ENCODE measurements at places on chromosomes 5 and 9. TPM values are rescaled to one million over a fixed set of nuclear protein-coding genes. Genes with fewer than 3 reads are reported as not detected.

DNA sequence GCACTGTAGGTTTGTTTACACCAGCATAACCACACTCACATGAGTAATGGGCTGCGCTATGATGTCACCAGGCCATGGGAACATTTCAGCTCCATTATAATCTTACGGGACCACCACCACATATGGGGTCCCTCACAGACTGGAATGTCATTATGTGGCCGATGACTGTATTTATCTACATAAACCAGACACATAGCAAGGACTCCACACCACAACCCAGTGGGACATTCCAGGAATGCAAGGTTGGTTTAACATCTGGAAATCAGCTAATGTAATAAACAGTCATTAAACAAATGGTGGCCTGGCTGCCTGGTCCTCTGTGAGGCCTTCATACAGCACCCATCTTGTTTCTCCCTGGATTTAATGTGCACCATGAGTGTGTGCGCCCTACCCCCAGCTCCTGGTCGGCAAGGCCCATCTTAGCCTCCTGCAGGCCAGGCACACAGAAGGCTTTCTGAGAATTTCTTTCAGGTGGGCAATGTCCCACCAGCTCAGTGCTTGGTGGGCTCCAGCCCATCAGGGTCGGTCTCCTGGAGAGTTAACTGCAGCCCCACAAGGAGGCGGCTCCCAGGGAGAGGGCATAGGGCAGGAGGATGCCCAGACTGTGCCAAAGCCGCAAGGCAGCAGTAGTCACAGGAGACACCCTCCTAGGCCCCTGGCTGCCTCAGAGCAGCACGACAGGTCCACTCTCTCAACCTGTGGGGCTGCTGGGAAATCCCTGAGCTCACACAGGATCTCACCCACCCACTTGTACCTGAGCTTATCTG is 35.9 kb upstream of the SARDH start:
- DNase-seq = peak; percentile 33

GRCh38 chr5:143445776-143446175 is 42.3 kb upstream of the NR3C1 start:
- peak; percentile 48 for DNase-seq

DNA sequence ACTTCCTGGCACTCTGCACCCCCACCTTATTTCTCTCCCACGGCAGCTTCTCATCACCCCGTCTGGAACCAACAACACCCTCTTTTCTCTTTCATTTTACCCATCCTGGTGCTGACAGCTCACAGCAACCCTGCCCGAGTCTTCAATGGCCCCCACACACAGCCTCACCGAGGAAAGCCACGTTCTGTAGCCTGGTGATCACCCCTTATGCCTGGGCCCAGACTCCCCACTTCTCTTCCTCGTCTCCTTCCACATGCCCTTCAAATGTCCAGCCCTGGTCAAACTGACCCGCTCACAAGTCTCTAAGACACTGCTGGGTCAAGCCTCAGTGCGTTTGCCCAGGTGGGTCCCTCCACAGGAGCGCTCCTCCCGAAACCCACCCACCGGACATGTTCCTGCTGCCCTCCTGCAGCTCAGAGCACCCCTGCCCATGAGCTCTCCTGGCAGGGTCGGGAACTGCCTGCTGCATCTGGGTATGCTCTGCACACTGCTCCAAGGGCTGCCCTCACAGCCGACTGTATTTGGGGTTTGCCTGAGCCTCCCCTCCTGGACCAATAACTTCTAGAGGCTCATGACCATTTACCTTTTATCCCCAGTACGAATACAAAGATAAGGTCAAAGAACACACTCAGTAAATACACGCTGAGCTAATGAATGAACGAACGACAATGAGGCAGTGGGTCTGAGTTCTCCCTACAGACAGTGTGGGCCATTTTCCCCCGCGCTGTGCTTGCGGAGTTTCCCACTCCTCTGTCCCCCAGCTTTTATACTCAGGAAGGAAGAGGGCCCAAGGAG is 154.7 kb upstream of the PHYKPL start:
- no peak for DNase-seq

- peak; percentile 28 for DNase-seq
Observed at GRCh38 chr9:76269789-76270188, 124.4 kb downstream of the RFK start.

DNA sequence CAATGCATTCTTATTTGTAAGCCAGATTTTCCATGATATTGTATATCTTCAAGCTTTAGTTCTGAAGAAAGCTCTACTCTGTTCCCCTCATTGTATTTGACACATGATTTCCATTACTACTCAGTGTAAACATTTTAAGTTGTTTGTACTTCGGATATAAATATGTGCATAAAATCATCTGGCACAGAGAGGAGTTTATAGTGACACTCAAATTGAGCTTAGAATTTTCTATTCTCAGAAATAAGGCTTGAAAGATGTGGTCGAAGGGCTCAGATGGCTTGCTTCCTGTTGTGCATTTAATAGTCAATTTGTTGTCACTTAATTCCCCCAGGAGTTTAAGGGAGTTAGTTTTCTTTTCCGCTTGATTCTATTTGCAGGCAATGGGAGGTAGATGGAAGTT is 88.8 kb downstream of the PPIC start:
- peak; percentile 5 for DNase-seq

GRCh38 chr9:130026583-130027340 is 16.2 kb downstream of the FNBP1 start:
- DNase-seq = no peak

DNA sequence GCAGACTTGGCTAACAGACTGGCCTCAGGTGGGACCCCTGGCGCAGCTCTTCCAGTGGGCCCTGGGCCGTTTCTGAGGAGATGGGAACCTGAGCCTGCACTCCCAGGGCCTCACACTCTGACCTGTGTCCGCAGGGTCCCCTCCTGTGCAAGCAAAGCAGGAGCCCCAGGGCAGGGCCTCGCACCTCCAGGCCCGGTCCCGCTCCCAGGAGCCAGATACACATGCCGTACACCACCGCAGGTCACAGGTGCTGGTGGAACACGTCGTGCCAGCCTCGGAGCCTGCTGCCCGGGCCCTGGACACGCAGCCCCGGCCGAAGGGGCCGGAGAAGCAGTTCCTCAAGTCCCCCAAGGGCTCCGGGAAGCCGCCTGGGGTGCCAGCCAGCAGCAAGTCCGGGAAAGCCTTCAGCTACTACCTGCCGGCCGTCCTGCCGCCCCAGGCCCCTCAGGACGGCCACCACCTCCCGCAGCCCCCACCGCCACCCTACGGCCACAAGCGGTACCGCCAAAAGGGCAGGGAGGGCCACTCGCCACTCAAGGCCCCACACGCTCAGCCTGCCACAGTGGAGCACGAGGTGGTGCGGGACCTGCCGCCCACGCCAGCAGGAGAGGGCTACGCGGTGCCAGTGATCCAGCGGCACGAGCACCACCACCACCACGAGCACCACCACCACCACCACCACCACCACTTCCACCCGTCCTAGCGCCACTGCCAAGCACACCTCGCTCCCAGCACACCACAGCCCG is 29.2 kb downstream of the NKD2 start:
- no peak for DNase-seq

- DNase-seq = no peak
Observed at GRCh38 chr9:128317629-128318028, 4.6 kb downstream of the TRUB2 start.

DNA sequence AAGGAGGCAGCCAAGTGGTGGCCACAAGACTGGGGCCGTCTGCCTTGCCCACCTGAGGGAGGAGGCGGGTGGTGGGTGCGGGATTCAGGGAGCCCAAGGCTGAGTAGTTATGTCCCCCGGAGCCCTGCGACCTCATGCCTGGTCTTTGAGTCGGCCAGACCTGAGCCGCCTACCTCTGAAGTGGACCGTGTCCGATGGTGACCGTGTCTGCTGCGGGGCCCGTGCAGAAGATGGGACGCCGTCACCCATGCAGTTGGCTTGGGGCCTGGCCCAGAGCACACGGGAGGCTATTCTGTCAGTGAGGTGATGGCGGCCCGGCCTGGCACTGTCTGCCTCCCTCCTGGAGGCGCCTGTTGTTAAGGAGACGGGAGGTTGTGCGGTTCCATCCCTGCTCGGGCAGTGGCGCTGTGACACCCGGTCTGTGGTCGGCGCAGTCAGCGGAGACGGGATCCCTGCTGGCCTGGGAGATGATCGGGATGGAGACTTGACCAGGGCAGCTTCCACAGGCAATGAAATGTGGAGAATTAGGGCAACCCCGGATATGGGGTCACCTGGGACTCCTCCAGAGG is 62.5 kb upstream of the FCN2 start:
- no peak for DNase-seq

- DNase-seq = peak; percentile 62
Observed at GRCh38 chr5:90940227-90940995, 381.8 kb downstream of the ADGRV1 start.

- DNase-seq = no peak
Observed at GRCh38 chr5:10627160-10627701, 63.4 kb downstream of the ANKRD33B start.

GRCh38 chr5:161094411-161094810 is 242.4 kb upstream of the ATP10B start:
- no peak for DNase-seq

GRCh38 chr5:176157656-176158055 is 80.6 kb upstream of the SIMC1 start:
- DNase-seq = no peak

- DNase-seq = no peak
Observed at GRCh38 chr9:30075451-30076199, 2308.8 kb upstream of the ACO1 start.

PCDHGA1 gene
- total RNA-seq = 1.8 TPM

PCDHB15 gene
- total RNA-seq = 9.9 TPM

SOWAHA gene
- total RNA-seq = 0.10 TPM

OR1N2 gene
- total RNA-seq = not detected

SLC36A2 gene
- 3.1 TPM for total RNA-seq

GPX8 gene
- total RNA-seq = 61.1 TPM

GARNL3 gene
- total RNA-seq = 32.9 TPM

All from tongue (tissue), 3 donors.